ENCODE measurements at places on chromosomes 7 and 10.
A peak's percentile ranks its signal among the peaks of the same experiment; 100 is the strongest.

GRCh38 chr10:93006435-93007039 lies 54.1 kb upstream of the CYP26C1 start:
- DNase-seq: peak; percentile 34

DNA sequence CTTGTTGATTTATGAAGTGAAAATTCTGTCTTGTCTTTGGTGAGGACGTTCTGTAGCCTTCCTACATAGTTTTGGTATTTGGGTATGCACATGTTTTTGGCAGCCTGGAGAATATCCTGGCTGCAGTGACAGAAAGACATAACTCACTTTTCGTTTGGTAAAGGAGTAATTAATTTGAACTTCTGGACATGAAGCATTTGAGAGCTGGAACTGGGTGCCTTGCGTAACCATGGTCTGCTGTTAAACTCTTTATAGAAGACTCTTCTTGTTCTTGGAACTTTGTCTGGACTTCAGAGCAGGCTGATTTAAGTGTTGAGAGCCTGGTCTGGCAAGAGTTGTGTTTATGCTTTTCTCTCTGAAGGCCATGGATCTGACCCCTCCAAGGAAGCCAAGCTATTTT lies 231.3 kb downstream of the LRMDA start:
- DNase-seq: peak; percentile 94

- no peak for DNase-seq
Measured at GRCh38 chr10:100655760-100656421, 89.5 kb upstream of the PAX2 start.

DNA sequence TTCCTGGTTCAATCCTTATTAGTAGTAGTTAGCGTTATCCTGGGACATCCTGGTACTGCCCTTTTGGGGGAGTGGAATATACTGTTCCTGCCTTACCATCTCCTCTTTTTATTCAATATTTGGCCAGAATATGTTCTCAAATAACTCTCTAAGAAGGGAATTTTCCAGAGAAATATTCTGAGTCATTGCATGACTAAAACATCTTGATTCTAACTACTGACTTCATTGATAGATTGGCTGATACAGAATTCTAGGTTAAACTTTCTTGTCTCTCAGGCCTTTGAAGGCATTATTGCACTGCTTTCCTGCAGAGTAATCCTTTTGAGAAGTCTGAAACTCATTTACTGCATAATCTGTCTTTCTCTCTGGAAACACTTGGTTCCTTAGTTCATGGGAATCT lies 275.5 kb upstream of the DGKB start:
- DNase-seq: no peak

DNA sequence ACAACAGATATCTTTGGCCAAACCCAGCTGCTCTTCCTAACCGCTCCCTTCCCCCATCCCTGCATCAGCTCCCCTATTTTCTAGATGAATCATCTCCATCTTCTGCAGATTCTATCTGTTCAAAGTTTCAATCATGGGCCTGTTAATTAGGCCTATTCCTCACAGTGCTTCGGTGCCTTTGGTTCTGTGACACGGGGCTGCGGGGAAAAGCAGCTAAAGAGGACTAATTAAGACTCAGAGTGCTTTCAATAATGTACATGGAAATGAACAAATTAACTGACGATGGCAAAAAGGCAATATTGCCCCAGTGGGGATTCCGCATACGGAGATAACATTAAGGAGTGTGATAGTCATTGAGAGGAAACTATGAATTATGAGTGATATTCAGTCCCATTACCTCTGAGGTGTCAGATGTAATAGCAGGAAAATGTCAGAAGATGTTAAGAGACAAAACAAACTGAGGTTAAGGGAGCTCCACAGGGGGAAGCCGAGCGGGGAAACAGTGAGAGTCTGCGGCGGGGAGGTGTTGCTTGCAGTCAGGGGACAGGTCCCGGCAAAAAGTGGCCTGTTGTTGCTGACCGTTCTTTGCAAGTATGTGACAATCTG lies 716.9 kb downstream of the TYW1 start:
- no peak for DNase-seq

DNA sequence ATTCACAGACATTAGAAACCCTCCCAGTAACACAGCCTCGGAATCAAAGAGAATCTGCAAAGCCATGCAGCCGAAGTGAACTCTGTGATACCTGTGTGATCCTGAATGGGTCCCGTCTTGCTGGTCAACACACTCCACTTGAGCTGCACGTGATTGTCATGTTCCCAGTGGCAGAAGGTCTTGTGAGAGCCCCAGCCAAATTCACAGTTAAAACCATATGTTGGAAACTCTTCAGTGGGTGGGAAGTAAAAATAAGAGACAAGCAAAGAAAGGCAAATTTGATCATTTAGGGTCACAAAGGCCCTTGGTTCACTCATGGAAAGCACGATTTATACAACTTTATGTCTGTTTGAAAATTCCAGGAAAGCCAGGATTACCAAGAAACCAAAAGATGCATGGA lies 142.3 kb downstream of the NRP1 start:
- no peak for DNase-seq

DNA sequence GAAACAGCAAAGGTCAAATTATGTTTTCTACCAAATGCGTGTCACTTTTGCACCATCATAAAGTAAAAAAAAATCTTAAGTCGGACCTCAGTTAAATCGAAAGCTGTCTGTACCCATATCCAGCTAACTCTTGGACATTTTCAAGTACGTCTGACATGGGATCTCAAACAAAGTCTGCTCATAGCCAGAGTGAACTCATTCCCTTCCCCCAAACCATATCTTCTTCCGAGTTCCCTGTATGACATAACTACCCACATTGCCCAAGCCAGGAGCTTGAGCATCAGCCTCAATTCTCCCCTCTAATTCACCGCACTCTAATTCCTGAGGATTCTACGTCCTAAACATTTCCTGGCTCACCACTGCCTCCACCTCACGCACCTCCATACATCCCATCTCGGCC lies 44.8 kb upstream of the TARP start:
- DNase-seq: no peak

- no peak for DNase-seq
Measured at GRCh38 chr7:35648367-35648766, 46.6 kb downstream of the HERPUD2 start.

DNA sequence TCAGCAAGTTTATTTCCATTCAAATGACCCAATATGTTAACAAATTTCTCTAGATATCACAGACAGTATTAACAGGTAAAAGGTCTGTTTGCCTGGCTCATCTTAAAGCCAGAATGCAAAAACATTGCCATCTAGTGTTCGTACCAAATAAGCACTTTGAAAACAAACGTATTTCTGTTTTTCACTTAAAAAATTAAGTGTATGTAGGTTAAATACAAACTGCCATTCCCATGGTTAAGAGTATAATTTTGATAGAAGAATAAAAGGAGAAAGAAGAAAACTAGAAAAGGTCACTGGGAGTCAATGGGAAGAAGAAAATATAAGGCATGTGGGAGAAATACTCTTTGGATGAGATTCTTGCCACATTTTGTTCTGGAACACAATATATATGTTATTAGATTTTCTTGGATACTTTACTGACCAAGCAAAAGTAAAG lies 51.0 kb downstream of the ORC5 start:
- DNase-seq: no peak

DNA sequence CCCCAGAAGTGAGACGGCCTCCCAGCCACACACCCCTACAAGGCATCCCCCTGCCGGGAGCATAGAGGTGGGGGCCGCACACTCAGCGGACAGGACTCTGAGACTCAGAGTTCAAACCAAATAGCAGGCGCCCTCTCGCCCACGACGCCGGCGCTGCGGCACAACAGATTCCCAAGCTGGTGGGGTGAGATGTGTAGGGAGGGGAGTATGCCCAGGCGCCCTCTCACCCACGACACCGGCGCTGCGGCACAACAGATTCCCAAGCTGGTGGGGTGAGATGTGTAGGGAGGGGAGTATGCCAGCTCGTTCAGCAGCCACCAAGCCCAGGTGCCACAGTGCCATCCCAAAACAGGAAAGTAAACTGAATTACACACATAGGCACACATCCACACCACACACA lies 64.7 kb downstream of the TCERG1L start:
- DNase-seq: no peak

DNA sequence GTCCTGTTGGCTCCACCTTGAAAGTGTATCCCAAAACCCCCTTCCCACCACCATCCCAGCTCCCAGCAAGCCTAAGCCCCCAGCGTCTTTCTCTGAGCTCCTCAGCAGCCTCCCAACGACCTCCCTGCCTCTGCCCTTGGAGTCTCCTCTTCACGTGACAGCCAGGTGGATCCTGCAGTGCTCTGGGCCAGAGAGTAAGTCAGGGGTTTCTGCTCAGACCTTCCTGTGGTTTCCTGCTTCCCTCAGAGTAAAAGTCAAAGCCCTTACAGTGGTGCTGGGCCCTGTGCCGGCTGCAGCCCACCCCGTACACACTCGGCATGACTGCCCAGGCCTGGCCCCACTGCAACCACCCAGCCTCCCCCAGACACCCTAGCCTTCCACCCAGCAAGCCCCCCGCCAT lies 51.9 kb downstream of the OAT start:
- DNase-seq: no peak

DNA sequence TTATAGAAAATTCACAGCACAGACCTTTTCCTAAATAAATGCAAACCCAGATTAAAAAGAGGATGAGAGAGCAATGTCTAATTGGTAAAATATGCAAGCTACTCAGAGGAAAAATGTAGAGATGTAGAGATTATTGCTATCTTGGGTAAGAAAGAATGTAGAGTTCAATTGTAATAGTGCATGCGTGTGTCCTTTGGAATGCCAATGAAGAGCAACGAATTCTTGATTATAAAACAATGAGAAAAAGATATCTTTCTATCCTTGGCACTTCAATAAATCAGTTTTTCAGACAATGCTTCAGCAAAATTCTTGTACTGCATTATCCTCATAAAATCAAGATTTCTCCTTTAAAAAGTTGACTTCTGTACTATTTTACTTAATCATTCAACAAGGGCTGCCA lies 50.9 kb downstream of the SEMA3D start:
- peak; percentile 91 for DNase-seq

DNA sequence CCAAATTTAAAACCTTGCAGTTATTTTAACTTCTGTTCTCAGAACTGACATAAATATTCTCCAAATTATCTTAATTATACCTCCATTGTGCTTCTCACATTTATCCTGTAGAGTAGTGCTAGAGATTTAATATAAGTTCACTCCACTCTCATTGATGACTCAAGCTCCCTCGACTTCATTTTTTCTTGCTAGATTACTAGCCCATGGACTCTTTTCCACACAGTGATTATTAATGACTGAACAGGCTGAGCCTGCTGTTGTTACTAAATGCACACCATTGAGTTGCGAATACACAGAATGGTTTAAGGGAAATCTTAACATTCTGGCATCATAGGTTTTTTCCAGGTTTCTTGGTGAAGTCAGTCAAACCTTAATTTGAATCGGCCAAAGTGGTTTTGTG lies 179.5 kb upstream of the AKR1E2 start:
- DNase-seq: no peak

GRCh38 chr10:109773288-109774120 lies 149.8 kb downstream of the XPNPEP1 start:
- peak; percentile 0 for DNase-seq

DNA sequence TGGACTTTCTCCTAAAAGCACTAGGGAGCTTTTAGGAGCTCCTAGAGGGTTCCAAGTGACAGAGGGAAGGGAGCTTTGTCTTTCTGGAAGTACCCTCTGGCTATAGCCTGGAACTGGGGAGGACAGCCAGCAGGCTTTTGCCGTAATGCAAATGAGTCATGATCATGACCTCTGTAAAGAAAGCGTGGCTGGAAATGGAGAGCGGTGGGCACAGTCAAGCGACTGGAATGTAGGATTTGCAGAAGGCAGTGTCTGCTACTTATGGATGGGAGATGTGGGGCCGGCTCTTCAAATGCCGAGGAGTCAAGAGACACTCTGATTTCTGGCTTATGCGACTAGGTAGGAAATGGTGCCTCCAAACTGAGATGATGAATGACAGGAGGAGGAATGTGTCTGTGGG lies 34.6 kb upstream of the PLPP4 start:
- peak; percentile 81 for DNase-seq

GRCh38 chr10:79340646-79341244 lies 6.5 kb upstream of the PPIF start:
- DNase-seq: no peak

DNA sequence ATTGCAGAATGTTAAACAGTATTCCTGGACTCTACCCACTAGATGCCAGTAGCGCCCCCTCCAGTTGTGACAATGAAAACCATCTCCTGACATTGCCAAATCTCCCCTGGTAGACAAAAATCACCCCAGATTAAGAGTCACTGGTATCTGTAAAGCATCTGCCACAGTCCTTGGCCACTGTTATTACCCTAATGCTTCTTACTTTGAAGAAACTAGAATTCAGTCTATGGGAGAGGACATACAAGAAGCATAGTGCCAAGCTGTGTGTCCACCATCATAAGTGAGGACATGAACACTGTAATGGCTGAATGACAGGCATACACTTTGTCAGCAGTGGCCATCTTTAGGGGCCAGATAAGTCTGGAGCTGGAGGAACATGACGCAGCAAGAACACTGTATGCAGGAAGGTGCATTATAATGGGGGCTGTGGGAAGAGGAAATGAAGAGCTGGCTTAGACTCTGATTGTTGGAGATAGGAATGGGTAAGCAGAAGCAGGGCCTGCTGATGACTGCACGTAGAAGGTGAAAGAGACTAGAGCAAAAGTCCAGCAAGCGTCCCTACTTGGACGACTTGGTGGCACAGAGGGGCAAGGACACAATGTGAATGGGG lies 32.5 kb downstream of the CBX3 start:
- no peak for DNase-seq

DNA sequence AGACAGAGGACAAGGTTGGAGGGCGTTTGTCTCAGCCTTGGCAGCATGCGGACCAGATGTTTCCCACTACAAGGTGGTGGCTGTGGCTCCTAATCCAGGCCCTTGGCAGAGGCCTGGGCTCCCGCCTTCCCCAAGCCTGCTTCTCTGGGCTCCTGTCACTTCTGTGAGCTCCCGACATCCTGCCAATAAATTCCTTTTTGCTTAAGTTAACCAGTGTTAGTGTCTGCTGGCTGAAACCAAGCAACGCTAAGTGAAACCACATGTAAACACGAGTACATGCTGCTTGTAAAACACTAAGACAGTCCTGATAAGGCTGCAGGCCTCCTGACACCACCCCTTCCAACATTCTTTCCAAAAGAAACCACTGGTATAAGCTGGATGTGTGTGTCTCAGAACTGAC lies 263.6 kb upstream of the ZMIZ1 start:
- peak; percentile 99 for DNase-seq

GRCh38 chr10:11667756-11668155 lies 56.3 kb upstream of the USP6NL start:
- DNase-seq: no peak

DNA sequence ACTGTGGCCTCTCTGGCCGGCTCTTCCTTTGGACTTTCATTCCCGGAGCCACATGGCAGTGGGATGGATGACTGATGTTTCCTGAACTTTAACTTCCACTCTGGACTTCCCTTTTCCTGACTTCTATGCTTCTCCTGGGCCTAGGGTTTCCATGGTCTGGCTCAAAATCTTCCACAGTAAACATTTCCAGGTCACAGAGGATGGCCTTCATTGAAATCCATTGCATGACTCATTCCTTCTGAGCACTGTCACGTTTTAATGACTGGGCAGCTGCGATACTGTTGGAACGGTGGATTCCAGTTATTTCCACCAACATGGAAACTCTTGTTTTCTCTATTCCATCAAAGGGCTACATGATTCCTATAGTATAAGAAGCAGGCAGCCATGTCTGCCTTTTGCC lies 24.4 kb upstream of the ZNF273 start:
- DNase-seq: no peak

- no peak for DNase-seq
Measured at GRCh38 chr7:97226541-97226940, 109.0 kb downstream of the SDHAF3 start.
